ENCODE measurements at places on chromosomes 12 and 14.

- DNase-seq = no peak
Observed at GRCh38 chr14:35940291-35940690, 114.2 kb downstream of the BRMS1L start.

DNA sequence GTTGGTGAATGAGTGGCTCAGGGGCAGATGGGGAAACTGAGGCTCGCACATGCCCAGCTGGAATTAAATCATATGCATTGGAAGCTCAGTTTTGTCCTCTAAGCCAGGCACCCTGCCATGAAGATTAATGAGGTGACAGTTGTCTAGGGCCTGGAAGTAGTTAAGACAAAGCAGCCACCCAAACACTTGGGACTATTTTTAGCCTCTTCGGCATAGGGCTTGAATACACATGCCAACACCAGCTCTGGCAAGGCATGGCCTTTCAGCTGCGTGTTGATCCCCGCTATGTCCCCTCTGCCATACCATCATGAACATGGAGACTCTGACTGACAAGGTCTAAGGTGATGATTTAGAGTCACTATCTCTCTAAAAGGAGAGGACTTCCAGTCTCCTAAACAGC is 250.2 kb downstream of the KSR2 start:
- DNase-seq = no peak

- no peak for DNase-seq
Observed at GRCh38 chr14:61977217-61977616, 215.0 kb downstream of the SNAPC1 start.

- DNase-seq = no peak
Observed at GRCh38 chr14:39474416-39474911, 42.2 kb upstream of the FBXO33 start.

- DNase-seq = no peak
Observed at GRCh38 chr12:17108877-17109541, 503.0 kb upstream of the LMO3 start.

Measured in stimulated activated CD4-positive, alpha-beta T cell treated with anti-CD3 and anti-CD28 coated beads, Interleukin-15, amount 100 ng/mL, for 1 hour (primary cell).